ENCODE measurements at places on chromosomes 7 and 10.

GRCh38 chr7:99624484-99624883 is 7.7 kb downstream of the ZSCAN25 start:
- no peak for DNase-seq

DNA sequence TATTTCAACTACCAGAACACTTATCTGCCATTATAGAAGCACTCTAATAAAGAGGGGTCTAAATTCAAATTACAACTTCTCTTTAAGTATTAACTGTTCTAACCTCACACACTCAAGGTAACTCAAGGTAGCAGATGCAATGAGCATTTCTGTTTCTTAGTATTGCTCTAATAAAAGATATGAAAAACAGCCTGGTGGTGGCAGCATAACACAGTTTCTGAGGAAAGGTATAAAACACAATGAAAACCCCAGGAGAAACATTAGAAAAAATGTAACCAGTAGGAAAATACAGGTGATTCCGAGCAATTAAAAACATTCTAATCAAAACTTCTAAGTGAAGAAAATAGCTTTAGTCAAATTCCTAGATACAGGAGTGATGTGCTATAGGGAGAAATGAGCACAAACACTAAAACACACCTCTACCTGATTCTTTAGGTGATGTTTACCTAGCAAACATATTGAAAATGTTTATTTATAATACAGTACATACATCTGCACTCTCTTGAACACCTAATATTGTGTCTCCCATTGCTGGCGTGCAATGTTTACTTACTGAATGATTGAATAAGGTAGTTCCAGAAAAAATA is 3.5 kb downstream of the MKRN1 start:
- peak; percentile 66 for DNase-seq

DNA sequence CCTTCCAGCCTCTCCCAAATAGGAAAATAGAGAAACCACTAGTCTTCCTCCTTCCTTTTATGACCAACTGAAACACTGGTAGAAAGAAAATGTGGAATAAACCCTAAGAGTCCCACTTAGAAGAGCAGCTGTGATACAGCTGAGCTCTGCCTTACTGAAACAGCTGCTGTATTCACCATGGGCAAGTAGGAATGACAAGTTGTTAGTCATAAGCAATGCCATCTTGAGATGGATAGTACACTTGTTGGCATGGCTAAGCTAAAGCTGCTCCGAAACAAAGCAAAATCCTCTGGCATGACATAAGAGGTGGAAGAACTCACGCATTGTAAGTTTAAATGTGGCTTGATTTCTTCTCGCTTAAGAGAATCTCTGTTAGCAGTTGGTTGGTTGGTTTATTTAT is 48.3 kb upstream of the TMEM236 start:
- no peak for DNase-seq

- DNase-seq, result no peak
These were observed 14.8 kb downstream of the PLCE1 start for GRCh38 chr10:94008526-94008925.

- DNase-seq, result no peak
These were observed 170.8 kb upstream of the PODXL start for GRCh38 chr7:131727189-131727588.

GRCh38 chr7:127153315-127153714 is 99.4 kb downstream of the GRM8 start:
- DNase-seq, result peak; percentile 39

DNA sequence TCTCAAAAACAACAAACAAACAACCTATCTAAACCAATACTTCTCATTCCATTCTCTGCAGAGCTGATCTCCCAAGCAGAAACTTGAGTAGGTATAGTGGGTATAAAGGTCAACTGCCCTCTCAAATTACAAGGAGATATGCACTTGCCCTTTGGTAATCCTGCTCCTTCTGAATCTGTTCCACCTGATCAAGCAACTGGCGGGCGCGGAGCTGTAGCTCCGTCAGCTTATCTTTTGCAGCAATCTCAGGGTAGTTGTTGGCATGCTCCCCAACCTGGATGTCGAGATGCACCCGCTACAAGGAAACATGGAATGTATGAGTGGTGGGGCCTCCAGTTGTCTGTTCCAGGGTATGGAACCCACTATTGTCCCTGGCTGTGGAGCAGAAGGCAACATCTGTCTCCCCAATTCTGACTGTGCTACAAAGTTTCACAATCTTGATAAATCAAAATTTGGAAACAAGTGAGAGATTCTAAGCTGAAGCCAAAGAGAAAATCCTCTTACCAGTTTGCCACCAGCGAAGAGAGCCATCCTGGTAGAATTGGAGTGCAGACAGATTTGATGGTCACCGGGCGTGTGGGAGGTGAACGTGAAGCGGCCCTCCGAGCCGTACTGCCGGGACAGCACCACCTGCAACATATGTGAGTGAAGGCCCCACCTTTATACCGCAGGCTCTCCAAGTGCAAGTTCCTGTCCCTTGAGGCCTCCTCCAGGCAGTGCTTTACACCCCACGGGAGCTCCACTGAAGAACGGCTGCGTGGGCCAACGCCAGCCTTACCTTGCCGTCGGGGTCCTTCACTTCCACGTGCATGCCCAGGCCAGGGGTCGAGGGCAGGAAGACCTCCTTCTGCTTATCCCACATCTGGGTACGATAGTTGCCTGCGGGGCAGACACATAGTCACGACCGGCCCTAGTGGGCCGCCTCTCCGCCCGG is 819 bp downstream of the TMED4 start:
- peak; percentile 18 for DNase-seq

- no peak for DNase-seq
These were observed 37.1 kb downstream of the PRKCQ start for GRCh38 chr10:6542999-6543430.

GRCh38 chr10:124152139-124153022 is 59.0 kb upstream of the CHST15 start:
- DNase-seq, result no peak

GRCh38 chr7:149214020-149214720 is 18.8 kb downstream of the ZNF282 start:
- no peak for DNase-seq

GRCh38 chr7:108226816-108227299 is 96.7 kb upstream of the LAMB4 start:
- no peak for DNase-seq

- DNase-seq, result no peak
These were observed 362.5 kb downstream of the POM121L12 start for GRCh38 chr7:53397911-53398310.

DNA sequence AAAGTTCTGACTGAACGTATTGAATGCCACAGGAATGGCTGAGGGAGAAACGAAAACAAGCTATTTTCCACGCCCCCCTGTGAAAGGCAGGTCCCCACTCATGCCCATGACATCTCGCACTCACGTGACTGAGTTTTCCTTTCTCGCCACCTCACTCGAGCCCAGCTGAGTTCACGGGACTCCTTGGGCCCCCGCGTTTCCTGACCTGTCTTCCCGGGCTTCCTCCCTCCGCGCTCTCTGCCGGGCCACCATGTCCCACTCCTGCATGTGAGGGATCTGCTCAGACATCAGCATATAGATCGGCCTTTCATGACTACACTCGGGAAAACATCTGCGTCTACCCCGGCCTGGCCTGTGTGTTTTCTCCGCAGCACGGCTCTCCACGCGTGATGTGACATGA is 226.0 kb upstream of the ADARB2 start:
- DNase-seq, result no peak

DNA sequence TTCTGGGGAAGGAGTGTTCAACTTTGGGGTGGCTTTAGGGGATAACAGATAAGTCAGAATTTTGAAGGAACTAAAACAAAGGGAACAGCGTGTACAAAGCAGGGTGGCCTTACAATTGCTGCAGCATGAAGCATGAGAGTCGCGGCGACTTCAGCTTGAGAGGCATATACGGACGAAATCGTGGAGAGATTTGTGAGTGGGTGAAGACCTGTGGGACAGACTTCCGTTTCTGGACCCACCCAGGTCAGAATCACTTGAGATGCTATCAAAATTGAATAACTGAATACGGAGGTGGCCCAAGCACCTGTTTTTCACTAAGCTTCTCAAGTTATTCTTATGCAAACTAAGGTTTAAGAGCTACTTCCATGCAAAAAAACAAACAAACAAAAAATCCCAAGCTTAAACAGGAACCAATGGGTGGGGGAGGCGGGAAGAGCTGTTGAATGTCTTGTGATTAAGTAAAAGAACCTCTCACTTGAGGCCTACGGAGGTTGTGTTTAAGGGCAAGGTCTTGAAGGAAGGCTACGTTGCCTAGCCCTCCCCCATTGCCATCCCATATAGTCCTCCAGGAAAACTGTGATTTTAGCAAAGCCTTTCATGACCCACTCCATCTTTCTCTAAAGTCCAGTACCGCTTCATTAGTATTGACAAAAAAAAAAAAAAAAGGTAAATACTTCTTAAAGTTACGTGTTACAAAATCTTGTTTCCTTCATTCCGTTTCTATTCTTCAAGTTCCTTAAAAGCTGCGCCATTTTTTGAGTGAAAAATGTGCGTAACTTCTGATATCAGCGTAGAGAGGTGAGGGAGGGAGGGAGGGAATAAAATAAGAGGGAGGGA is 1.3 kb upstream of the TRIM24 start:
- DNase-seq, result no peak

GRCh38 chr7:131600085-131600881 is 43.9 kb upstream of the PODXL start:
- no peak for DNase-seq

GRCh38 chr10:43056568-43057011 is 20.3 kb upstream of the RET start:
- no peak for DNase-seq

GRCh38 chr10:132647424-132647823 is 109.8 kb downstream of the INPP5A start:
- no peak for DNase-seq

DNA sequence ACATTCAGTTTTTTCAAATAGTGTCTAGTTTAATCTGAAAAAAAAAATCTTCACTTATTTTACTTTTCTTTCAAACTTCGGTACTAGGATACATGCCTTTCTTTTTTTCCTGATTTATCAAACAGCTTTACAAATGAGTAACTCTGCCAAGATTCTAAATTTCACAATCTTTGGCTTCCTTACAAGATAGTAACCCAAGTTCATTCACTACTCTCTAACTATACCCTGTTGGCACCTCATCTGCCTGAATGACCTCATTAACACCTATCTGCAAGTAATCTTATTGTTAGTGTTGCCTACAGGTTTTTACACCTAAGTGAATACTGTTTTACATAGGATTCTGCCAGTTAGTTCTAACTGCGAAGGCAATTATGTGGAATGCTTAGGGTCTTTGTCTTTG is 159.8 kb downstream of the FOXP2 start:
- no peak for DNase-seq

DNA sequence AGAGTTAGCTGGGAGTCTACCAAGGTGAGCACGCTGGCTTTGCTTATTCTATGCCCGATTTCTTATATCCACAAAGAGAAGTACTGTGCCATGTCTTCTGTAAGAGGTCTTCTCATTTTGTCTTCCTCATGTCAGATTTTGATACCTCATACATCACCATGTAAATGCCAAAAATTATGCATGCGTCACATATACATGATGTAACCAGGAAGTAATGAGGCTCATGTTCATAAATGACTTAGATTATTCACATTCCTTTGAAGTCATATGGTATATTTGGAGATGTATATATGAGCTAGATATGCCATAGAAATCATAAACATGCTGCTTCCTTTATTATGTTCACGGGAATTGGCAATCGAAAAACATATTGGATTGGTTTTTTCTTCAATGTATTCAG is 97.7 kb upstream of the CELF2 start:
- peak; percentile 35 for DNase-seq

GRCh38 chr10:53601260-53601875 is 828.8 kb upstream of the MBL2 start:
- peak; percentile 74 for DNase-seq

GRCh38 chr7:83413831-83414230 is 235.1 kb downstream of the SEMA3E start:
- peak; percentile 25 for DNase-seq

DNA sequence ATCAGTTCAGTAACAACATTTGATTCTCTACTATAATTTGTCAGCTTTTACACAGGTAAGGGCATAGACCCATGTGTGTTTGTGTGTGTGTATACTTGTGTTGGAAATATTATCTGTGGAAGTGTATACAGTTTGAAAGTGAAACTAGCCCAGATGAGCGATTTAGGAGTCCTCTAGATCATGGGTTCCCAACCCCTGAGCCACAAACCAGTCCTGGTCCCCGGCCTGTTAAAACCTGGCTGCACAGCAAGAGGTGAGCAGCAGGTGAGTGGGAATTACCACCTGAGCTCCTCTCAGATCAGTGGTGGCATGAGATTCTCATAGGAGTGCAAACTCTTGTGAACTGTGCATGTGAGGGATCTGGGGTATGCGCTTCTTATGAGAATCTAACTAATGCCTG is 1221.5 kb upstream of the SORCS1 start:
- DNase-seq, result peak; percentile 79

DNA sequence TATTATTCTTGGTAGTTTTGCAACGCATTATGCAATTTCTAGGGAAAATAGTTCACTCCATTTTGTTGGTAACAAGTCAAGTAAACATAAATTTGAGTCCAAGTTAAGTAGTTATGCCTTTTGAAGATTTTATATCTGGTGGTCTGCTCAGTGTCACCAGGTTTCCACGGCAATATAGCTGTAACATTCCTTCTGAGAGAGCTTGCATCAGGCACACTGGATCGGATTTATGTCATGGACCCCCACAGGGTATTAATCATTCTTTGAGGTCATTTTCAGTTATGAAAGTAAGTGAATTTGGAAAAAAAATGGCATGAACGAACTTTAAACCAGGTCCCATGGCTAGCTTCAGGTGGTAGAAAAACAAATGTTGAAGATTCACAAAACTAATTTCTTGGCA is 136.3 kb downstream of the POLR1F start:
- no peak for DNase-seq

DNA sequence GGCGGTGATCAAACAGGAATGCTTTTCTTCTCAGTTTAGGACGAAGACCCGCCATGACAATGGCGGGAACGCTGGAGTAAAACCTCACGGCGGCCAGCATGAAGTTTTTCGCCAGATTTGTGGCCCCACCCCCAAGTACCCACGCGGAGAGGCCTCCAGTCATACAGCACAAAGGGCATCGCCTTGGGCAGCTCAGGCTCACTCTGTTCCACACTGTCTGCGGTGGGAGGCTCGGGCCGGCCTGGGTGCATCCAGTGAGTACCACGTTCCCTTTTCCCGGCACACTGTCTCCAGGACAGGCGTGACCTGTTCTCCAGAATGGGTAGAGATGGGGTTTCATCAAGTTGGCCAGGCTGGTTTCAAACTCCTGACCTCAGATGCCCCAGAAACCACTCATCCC is 27.3 kb downstream of the ASB13 start:
- no peak for DNase-seq

- no peak for DNase-seq
These were observed 176.6 kb downstream of the GALNT11 start for GRCh38 chr7:152202056-152202455.

DNA sequence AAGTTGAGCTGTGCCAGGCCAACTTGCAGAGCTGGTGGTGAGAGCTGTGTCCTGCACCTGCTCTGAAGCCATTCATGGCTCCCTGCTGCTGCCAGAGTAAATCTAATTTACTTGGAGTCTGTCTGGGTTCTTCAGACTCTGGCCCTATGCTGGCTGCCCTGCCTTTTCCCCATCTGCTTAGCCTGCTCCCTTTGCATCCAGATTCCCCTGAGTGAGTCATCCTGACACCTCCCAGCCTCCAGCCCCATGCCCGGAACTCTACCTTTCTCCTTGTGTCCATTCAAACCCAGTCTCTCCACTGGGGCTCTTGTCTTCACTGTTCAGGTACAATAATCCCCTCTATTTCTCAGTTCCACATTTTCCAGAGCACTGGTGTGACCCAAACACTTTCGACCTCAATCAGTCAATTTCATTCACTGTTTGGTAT is 434.4 kb upstream of the ZMIZ1 start:
- DNase-seq, result no peak

- DNase-seq, result no peak
These were observed 10.0 kb downstream of the ZCCHC24 start for GRCh38 chr10:79435271-79436065.

- DNase-seq, result peak; percentile 57
These were observed 1011.3 kb downstream of the XPNPEP1 start for GRCh38 chr10:108911814-108912541.
